ENCODE measurements at places on chromosomes 6 and 20.

DNA sequence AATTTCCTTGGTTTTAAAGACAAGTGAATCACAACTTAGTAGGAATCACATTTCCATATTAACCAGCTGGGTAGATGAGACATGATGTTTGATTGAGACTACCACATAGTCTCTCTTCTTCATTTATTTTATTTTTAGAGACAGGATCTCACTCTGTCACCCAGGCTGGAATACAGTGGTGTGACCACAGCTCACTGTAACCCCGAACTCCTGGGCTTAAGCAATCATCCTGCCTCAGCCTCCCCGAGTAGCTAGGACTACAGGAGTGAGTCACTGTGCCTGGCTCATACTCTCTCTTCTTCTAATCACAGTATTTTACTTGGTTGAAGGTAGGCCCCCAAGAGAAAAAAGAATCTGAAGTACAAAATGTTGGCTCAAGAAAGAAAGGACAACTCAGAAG is 80.2 kb upstream of the ASF1A start:
- no peaks in the 10 kb centered on the region for H3K27me3 ChIP-seq
- no peak overlapping the region for H3K27ac ChIP-seq
- no peak for DNase-seq
- H3K4me3 ChIP-seq, result no peak overlapping the region
- no peaks in the 10 kb centered on the region for H3K4me1 ChIP-seq

DNA sequence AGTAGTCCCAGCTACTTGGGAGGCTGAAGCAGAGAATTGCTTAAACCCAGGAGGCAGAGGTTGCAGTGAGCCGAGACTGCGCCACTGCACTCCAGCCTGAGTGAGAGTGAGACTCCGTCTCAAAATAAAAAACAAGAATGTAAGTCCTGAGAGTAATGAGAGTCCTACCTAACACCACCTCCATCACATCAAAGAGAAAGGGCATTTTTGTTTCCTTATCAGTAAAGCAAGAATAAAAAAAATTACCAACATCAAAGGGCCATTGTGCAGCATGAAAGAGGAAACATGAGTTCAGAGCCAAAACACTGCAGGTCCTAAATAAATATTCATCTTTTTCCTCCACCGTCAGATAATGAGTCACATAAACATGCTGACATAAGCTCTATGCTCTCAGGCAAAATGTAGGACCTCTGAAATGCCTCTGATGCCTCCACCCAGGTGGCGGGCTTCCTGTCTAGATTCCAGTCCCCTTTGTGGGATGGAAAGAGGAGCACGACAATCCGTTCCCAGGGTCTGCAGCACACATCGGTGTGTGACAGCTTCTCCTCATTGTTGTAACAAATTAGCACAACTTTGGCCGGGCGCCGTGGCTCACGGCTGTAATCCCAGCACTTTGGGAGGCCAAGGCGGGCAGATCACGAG is 7.2 kb downstream of the ATP9A start:
- H3K36me3 ChIP-seq, result no peaks in the 10 kb centered on the region
- H3K4me3 ChIP-seq, result no peak overlapping the region
- no peaks in the 10 kb centered on the region for H3K27me3 ChIP-seq
- H3K27ac ChIP-seq, result peak overlapping the region; percentile 65
- H3K4me1 ChIP-seq, result peaks cover 28% of the 10 kb centered on the region

- DNase-seq, result no peak
- H3K4me1 ChIP-seq, result no peaks in the 10 kb centered on the region
- no peak overlapping the region for H3K4me3 ChIP-seq
- H3K36me3 ChIP-seq, result no peaks in the 10 kb centered on the region
- no peaks in the 10 kb centered on the region for H3K27me3 ChIP-seq
These were observed 9.1 kb downstream of the VTA1 start for GRCh38 chr6:142155895-142156757.

DNA sequence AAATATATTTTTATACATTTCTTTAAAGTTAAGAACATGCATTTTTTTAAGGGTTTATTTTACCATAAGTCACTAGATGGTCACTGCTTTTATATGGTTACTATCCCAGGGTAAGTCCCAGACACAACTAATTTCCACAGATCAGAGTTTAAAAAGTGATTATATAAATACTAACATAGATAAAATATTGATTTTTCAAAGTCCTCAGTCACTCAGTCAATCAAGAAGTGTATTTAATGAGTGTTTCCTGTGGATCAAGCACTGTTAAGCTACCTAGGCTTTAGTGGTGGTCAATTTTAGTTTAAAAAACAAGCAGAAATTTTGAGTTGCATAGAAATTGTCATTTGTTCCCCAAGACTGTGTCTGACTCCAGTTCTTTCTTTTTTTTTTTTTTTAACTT is 399.5 kb upstream of the SYNCRIP start:
- no peaks in the 10 kb centered on the region for H3K36me3 ChIP-seq
- H3K4me3 ChIP-seq, result no peak overlapping the region
- H3K27ac ChIP-seq, result no peak overlapping the region
- no peaks in the 10 kb centered on the region for H3K4me1 ChIP-seq

- H3K27me3 ChIP-seq, result no peaks in the 10 kb centered on the region
- H3K27ac ChIP-seq, result no peak overlapping the region
- H3K4me1 ChIP-seq, result no peaks in the 10 kb centered on the region
- no peak overlapping the region for H3K4me3 ChIP-seq
- no peaks in the 10 kb centered on the region for H3K36me3 ChIP-seq
- DNase-seq, result peak; percentile 43
These were observed 32.7 kb downstream of the PLN start for GRCh38 chr6:118580585-118581419.

DNA sequence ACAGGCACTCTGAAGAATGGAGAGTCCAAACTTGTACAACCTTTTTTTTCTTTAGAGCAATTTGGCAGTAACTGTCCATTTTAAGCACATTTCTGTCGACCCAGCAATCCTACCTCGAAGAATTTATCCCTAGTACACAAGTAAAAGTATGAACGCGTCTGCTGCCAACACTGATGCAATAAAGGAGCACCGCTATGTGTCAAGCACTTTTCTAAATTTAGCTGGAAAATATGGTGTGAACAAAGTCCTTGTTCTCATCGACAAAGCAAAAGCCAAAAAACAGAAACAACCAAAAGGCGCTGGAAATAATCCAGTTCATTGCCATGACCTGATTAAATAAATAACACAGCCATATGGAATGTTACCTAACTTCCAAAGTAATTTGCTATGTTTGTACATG is 1.1 kb downstream of the DPM1 start:
- no peak overlapping the region for H3K27ac ChIP-seq
- peaks cover 8% of the 10 kb centered on the region for H3K36me3 ChIP-seq
- DNase-seq, result no peak
- peak overlapping the region; percentile 92 for H3K4me3 ChIP-seq
- H3K4me1 ChIP-seq, result peaks cover 13% of the 10 kb centered on the region
- no peaks in the 10 kb centered on the region for H3K27me3 ChIP-seq

DNA sequence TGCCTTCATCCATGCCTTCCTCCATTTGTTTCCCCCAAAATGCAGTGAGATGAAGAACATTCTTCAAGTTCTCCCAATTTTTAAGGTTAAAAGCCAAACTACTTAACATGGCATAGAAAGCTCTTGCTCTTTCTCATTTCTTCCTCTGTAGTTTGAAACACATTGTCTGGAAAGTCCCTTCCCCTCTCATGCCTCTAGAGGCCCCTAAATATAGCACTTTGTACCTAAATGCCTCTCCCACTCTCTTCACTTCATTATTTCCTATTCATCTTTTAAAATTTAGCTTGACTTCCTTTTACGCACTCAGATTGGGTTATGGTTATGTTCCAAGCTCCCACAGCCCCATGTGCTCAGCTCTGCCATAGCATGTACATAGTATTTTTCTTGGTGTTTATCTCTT is 389.3 kb downstream of the HDGFL1 start:
- H3K4me1 ChIP-seq, result peaks cover 5% of the 10 kb centered on the region
- no peaks in the 10 kb centered on the region for H3K27me3 ChIP-seq
- no peak overlapping the region for H3K27ac ChIP-seq
- H3K36me3 ChIP-seq, result no peaks in the 10 kb centered on the region

DNA sequence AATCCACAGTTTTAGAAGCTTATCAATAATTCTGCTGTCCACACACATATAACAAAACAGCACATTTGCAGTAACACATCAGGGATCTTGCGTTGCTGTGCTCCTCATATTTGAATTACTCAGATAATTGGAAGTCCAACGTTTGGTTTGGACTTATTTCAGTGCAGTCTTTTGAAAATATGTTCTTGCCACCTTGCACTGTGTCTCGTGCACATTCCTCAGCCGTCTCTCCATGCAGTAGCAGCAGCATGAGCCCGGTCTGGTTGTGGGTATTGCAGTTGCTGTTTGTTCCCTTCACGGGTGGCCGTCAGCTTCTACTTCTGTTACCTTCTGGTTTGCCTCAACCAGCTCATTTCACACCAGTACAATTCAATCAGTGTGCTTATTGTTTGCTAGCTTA is 215.5 kb downstream of the SLC24A3 start:
- H3K36me3 ChIP-seq, result no peaks in the 10 kb centered on the region
- H3K4me3 ChIP-seq, result no peak overlapping the region
- no peak overlapping the region for H3K27ac ChIP-seq
- no peaks in the 10 kb centered on the region for H3K4me1 ChIP-seq
- DNase-seq, result no peak
- peaks cover 19% of the 10 kb centered on the region for H3K27me3 ChIP-seq

GRCh38 chr6:170062209-170062914 is 228.5 kb downstream of the DLL1 start:
- H3K36me3 ChIP-seq, result no peaks in the 10 kb centered on the region
- no peaks in the 10 kb centered on the region for H3K27me3 ChIP-seq
- DNase-seq, result no peak
- no peak overlapping the region for H3K4me3 ChIP-seq
- no peaks in the 10 kb centered on the region for H3K4me1 ChIP-seq

GRCh38 chr6:4844108-4844507 is 67.9 kb downstream of the CDYL start:
- H3K4me3 ChIP-seq, result no peak overlapping the region
- H3K27me3 ChIP-seq, result no peaks in the 10 kb centered on the region
- DNase-seq, result no peak
- H3K4me1 ChIP-seq, result no peaks in the 10 kb centered on the region

- H3K27ac ChIP-seq, result no peak overlapping the region
- H3K4me3 ChIP-seq, result no peak overlapping the region
- DNase-seq, result no peak
- H3K36me3 ChIP-seq, result peaks cover 40% of the 10 kb centered on the region
- no peaks in the 10 kb centered on the region for H3K27me3 ChIP-seq
- H3K4me1 ChIP-seq, result no peaks in the 10 kb centered on the region
These were observed 15.8 kb downstream of the RNF8 start for GRCh38 chr6:37369321-37370201.

- peaks cover 58% of the 10 kb centered on the region for H3K4me1 ChIP-seq
- H3K27ac ChIP-seq, result peak overlapping the region; percentile 91
- no peak for DNase-seq
- H3K4me3 ChIP-seq, result no peak overlapping the region
These were observed 42.9 kb upstream of the PIM1 start for GRCh38 chr6:37126961-37127616.

DNA sequence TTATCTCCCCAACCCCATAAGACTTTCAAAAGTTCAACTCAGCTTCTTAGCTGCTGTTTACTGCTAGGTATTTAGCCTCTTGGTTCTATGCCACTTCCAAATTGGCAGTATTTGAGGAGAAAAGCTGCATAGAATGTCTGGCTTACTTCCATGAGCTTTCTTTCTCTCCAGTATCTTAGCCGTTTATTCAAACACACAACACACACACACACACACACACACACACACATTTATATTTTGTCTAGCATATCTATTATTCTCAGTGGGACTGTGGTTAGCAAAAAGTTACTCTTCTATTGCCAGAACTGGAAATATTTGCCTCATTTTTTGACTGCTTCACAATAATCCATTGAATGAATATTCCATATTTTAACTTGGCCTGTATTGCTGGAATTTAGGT is 634.2 kb upstream of the IMPG1 start:
- DNase-seq, result no peak
- no peak overlapping the region for H3K27ac ChIP-seq
- H3K4me1 ChIP-seq, result no peaks in the 10 kb centered on the region
- H3K4me3 ChIP-seq, result no peak overlapping the region

GRCh38 chr6:128098000-128098581 is 197.2 kb upstream of the THEMIS start:
- H3K36me3 ChIP-seq, result no peaks in the 10 kb centered on the region
- no peak overlapping the region for H3K27ac ChIP-seq

DNA sequence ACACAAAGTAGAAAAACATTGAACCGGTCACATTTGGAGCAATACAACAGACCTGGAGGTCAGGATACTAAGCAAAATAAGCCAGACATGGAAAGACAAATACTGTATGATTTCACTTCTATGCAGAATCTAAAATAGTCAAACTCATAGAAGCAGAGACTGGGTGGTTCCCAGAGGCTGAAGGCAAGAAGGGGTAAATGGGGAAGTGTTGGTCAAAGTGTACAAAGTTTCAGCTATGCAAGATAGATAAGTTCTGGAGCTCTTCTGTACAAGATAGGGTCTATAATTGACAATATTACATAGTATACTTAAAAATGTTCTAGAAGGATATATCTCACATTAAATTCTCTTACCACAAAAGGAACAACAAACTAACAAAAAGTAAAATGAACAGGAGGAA is 70.3 kb downstream of the TMEM244 start:
- peaks cover 4% of the 10 kb centered on the region for H3K27me3 ChIP-seq
- no peak overlapping the region for H3K27ac ChIP-seq
- no peaks in the 10 kb centered on the region for H3K36me3 ChIP-seq
- no peak overlapping the region for H3K4me3 ChIP-seq

DNA sequence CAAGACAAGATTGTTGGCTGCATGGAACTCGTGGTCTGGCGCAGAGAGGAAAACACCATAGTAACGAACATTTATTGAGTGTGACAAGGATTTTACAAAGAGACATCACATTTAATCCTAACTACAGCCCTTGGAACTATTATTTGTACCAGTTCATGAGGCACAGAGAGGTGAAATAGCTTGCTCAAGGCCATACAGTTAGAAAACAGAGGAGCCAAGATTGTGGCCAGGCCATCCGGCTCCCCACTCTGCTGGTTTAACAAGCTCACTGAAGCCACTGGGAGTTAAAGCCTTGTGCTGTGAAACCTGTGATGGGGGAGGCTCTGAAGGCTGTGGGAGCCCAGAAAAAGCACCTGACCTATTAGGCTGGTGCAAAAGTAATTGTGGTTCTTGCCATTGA is 74.9 kb upstream of the ZNFX1 start:
- no peaks in the 10 kb centered on the region for H3K36me3 ChIP-seq
- H3K4me1 ChIP-seq, result no peaks in the 10 kb centered on the region
- no peak overlapping the region for H3K27ac ChIP-seq
- peaks cover 11% of the 10 kb centered on the region for H3K27me3 ChIP-seq

DNA sequence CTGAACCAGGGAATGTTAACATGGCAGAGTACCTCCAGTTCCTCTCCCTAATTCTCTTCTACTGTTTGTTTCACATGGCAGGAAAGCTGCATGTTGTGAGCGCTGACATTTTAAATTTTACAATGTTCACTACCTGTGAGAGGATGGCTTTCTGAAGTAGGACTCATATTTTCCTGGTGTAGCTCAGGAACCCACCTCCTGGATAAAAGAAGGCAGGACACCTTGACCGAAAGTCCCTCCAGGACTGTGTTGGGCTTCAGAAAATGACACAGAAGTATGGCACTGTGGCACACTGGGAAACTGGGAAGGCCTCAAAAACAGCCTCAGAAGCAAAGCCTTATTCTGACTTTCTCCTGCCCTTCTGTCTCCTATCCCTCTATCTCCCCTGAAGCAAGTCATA is 33.3 kb downstream of the PTPRK start:
- H3K36me3 ChIP-seq, result peaks cover 5% of the 10 kb centered on the region
- H3K27ac ChIP-seq, result peak overlapping the region; percentile 4
- DNase-seq, result no peak
- H3K27me3 ChIP-seq, result no peaks in the 10 kb centered on the region
- no peak overlapping the region for H3K4me3 ChIP-seq

GRCh38 chr6:169291646-169292337 is 38.1 kb upstream of the THBS2 start:
- H3K4me1 ChIP-seq, result no peaks in the 10 kb centered on the region
- no peak overlapping the region for H3K4me3 ChIP-seq
- H3K27me3 ChIP-seq, result peaks cover 3% of the 10 kb centered on the region
- no peak for DNase-seq
- no peak overlapping the region for H3K27ac ChIP-seq
